ENCODE measurements at places on chromosomes 3 and 15.
A peak's percentile ranks its signal among the peaks of the same experiment; 100 is the strongest.

- DNase-seq: no peak
Measured at GRCh38 chr15:31758126-31758525, 272.2 kb upstream of the CHRNA7 start.

DNA sequence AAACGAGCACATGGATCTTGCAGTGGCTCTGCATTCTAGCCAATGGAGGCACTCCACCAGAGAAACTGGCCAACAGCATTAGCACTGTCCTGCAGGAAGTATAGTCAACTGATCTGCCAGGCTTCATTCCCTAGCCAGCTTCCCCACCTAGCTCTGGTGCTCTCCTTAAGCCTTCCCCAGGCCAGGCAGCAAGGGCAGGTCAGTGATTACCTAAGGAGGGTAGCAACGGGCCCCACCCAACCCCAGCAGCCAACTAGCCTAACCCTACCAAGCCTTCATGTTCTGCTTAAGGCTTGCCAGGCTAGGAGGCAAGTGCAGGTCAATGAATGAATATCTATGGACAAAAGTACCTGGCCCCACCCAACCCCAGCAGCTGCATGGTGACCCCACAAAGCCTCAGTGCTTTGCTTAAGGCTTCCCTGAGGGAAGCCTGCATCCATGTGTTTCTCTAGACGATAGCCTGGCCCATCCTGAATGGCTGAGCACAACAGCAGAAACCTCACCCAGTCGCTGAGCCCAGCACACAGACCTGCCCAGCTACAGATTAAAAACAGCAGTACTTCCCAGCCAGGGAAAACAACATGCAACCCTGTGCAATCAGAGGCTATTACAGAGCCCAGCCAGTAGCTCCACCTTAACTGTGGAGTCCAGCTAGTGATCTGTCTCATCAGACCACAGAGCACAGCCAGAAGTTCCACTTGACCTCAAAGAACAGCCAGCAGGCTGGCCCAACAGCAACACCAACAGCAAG is 28.5 kb downstream of the THBS1 start:
- DNase-seq: no peak

DNA sequence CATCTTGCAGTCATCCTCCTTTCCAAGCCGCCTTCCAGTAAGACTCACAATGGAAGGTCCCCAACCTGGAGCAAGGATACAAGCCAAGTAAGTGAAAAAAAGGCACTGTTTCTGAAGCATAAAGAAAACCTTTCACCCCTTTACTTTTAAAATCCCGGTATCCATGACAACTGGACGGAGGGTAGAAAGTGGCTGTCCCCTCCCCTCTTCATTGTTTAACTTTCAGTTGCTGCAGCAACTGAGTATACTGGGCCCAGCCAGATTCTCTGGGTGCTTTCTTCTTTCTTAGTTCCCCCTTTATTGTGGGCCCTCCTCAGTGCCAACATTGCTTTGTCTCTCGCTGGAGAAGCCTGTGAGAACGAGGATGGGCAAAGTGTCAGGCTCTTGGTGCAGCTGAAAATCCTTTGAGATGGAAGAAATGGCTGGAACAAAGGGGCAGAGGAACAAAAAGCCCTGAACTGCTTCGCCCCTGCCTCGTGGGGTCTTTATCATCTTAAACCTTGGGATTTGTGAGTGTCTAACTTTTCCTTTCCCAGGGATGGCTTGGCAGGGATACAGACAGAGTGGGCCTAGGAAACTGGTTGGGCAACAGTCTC is 224.0 kb upstream of the RGMA start:
- DNase-seq: no peak

- DNase-seq: no peak
Measured at GRCh38 chr15:91917686-91918360, 64.3 kb downstream of the SLCO3A1 start.

GRCh38 chr3:155908086-155908485 is 37.6 kb downstream of the GMPS start:
- no peak for DNase-seq

DNA sequence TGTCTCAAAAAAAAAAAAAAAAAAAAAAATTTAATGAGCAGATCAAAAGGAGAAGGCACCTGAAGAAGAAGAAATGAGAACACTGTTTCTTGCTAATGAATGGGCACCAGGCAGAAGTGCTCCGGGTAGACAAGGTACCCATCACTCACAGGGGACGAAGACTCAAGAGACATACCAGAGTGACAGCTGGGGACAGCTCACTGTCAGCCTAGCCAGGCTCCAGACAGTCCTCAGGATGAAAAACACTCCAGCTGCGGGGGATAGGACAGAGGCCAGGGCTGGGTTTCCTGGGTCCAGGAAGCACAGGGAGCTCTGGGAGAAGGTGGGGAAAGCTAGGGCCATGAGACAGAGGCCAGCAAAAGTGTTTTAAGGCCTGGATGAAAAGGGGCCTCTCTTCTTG is 48.5 kb upstream of the PARL start:
- no peak for DNase-seq

GRCh38 chr3:81998139-81998755 is 236.8 kb upstream of the GBE1 start:
- no peak for DNase-seq

- DNase-seq: no peak
Measured at GRCh38 chr3:114741066-114741465, 406.0 kb downstream of the ZBTB20 start.

DNA sequence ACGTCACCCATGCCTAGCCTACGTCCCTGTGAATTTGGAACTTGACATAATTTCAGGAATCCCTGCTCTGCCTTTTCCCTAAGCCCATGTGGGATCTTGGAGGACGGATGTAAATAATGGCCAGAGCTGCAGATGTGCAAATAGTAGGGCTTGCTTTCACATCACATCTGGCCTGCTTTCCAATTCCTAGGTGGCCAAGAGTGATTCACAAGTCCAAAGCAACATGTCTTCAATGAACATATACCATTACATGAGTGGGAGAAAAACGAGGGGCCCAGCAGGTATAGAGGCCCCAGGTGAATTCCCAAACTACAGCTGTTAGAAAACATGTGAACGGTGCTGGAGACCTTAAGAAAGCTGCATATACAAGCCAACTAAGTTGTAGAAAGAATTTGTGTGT is 214.6 kb downstream of the MAGI1 start:
- no peak for DNase-seq

- DNase-seq: no peak
Measured at GRCh38 chr15:64029110-64029509, 17.2 kb downstream of the DAPK2 start.

DNA sequence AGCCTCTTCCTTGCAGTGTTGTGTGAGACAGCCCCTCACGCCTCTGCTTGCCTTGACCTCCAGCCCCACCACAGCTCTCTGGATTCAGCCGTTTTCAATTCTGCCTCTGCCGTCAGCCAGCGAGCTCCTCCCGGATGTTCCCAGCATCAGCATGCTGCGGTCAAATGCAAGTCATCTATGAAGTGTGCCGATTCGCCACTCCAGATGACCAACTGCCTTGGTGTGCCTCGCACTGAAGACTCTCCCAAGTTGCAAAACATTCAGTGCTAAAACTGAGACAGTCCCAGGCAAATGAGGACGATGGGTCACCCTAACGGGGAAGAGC is 30.6 kb upstream of the RASA2 start:
- no peak for DNase-seq

GRCh38 chr3:171028025-171028778 is 1.7 kb upstream of the SLC2A2 start:
- DNase-seq: peak; percentile 73

DNA sequence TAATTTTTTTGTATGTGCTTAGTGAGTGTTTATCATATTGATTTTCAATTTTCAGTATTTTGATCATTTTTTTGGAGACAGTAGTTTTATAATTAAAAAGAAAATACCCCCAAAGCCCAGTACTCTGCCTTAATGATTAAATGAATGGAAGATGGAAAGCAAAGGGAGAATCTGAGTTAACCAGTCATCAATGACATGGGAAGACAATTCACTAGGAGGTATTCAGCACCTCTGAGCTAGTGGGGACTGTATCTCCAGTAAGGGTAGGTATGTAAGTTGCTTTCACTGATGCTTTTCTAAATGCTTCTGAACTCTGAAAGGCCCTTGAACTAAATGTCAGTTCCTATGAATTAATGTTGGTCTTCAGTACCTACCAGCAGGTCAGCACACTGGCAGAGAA is 590.4 kb upstream of the DPPA4 start:
- no peak for DNase-seq

GRCh38 chr3:165194511-165195240 is 1.5 kb downstream of the SLITRK3 start:
- no peak for DNase-seq

GRCh38 chr3:110414855-110415254 is 656.8 kb upstream of the NECTIN3 start:
- no peak for DNase-seq

GRCh38 chr3:42090973-42091731 is at the start of gene TRAK1:
TRAK1 (plus strand) TSS chr3:42091357; CDS start chr3:42091470, 113 bp downstream.
- no peak for DNase-seq

GRCh38 chr15:78130466-78131294 is 565 bp downstream of the CIB2 start:
- DNase-seq: peak; percentile 60

- no peak for DNase-seq
Measured at GRCh38 chr3:150520408-150520807, 25.9 kb downstream of the SERP1 start.

- no peak for DNase-seq
Measured at GRCh38 chr3:69868841-69869420, 129.7 kb downstream of the MITF start.

GRCh38 chr15:52528564-52529340 is at the start of gene MYO5A:
MYO5A (minus strand) TSS chr15:52528880; CDS start chr15:52528806, 74 bp downstream.
- peak; percentile 86 for DNase-seq

DNA sequence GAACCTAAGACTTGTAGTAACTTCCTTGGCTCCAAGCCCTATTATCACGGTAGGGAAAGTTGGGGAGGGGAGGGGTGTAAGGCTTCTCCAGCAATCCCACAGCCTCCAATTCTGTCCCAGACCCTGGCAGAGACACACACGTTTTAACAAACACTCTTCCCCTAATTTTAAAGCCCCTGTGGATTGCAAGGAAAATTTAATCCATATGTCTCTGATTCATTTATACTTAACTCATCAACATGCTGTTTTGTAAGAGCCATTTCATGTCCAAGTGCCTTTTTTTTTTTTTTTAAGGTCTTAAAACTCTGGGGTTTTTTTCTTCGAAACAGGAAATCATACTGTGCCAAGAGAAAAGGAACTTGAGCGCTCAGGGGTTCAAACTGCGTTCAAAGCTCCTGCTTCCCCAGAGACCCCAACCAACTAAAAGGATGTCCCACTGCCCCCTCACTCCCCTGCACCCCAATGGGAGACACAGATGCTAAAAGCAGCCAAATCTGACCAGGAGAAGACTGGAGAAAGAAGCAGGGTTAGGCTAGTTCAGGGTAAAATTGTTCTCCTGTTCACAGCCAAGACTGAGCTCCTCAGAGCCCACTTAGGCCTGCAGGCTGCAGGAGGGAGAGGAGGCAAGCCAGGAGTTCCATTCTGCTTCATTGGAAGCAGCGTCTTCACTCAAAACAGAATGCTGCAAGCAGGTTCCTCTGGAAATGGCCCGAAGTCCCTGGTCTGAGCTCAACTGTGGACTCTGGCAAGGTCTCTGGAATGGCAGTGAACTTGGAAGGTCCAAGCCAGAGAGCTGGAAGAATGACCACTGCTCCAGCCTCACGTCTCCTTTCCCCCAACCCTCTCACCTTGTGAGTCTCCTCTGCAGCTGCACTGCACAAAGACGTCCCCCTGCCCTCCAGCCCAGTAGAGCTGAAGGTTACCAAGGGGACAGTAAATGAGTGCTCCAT is 172.5 kb downstream of the NTRK3 start:
- no peak for DNase-seq

GRCh38 chr3:68089572-68090011 is 435.2 kb upstream of the SUCLG2 start:
- no peak for DNase-seq

DNA sequence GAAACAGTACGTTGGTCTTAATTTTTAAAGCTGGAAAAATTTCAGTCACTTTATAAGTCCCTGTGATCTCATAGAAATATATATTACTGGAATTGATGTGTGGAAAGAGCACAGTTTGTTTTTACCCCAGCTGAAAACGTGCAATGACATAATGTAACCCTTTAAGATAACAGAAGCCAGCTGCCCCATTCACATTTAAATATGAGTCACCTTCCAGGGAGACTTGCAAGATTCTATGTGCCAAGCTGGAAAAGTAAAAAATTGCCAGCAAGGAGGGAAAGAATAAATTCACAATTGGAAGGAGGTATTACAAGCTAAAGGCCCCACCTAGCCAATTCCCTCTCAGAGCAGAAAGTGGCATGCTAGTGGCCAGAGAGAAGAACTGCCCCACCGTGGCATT is 50.2 kb downstream of the SAMMSON start:
- no peak for DNase-seq

DNA sequence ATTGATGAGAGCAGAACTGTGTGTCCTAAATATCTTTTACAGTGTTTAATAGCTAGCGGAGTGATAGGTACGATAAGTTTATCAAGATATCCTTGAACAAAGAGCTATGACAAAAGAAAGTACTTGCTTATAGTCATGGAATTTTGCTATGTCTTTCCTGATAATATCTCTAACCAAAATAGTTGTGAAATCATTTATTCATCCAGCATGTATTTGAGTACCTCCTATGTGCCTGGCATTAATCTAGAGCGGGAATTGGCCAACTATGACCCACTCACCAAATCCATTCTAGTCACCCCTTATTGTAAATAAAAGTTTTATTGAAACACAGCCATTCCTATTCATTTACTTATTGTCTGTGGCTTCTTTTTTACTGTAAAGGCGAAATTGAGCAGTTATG is 46.6 kb downstream of the ZFAND6 start:
- DNase-seq: no peak

DNA sequence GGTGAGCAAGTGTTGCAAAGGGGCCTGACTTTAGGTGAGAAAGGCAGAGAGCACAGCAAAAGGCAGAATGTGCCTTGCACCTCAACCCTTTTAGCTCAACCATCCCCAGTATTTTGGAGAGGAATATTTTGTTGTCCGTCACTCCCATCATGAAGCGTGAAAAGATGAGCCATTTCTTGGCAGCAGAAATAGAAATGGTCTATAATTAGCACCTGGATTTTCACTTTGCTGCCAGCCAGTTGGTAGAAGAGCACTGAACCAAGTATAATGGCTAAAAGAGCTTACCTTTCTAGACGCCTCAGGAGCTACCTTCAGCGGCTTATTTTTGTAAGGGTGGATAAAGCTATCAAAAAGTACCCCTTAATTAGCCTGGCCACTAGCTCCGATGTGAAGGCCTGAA is 406.7 kb downstream of the OCA2 start:
- no peak for DNase-seq

- DNase-seq: no peak
Measured at GRCh38 chr3:42459151-42459550, 43.3 kb upstream of the VIPR1 start.

GRCh38 chr3:32132121-32132520 is 25.7 kb downstream of the GPD1L start:
- DNase-seq: no peak

DNA sequence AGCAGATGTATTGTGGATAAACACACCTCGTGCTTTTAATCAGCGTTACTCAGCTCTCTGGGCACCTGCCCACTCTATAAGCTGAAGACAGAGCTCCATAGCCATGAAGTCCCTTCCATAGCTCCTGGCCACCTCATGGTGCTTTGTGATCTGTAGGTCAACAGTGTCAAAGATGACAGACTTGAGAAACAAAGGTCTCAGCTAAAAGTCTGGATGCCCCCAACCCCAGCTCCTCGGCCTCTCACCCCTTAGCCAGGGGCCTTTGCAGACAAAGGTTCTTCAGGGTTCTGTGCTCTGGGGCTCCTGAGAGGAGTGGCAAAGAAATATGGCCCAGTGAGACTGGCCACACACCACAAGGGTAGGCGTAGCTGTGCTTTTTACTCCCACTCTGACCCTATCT is 168.6 kb downstream of the KLF13 start:
- DNase-seq: no peak

- DNase-seq: no peak
Measured at GRCh38 chr15:73231661-73232419, 136.9 kb downstream of the HCN4 start.
